ENCODE measurements at places on chromosomes 5 and 9.

- peak; percentile 41 for DNase-seq
Observed at GRCh38 chr5:37774912-37775483, 64.8 kb downstream of the GDNF start.

DNA sequence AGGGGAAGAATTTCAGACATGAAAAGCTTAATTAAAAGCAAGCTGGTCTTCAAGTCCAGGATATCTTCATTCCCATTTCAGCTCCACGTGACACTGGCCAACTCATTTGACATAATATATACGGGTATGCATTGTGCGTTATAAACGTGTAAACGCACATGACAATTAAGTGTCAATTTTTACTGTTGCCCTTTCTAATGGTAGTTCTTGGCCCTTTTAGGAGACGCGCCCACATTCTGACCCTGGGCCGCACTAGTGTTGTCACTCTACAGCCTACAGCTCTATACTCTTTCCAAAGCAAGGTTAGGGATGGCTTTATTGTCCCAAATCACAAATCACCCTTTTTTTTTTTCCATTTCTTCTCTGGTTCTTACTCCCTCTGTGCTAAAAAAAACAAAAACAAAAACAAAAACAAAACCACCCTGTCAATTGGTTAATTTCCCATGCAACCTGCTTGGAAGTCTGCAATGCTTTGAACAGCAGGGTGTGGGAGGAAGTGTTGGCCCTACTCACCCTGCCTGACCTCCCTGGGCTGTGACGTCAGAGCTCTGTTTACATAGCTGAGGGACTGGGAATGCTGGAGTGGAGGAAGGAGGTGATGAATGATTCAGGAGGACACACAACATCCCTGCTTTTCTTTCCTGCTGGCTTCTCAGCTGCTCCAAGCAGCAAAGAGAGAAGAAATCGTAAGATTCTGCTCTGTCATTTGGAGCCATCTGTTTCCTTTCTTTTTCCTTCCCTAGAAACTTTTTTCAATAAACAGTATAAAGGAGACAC, 19.3 kb downstream of the RFK start:
- DNase-seq = no peak

- DNase-seq = no peak
Observed at GRCh38 chr5:111537141-111538024, 25.0 kb upstream of the STARD4 start.

DNA sequence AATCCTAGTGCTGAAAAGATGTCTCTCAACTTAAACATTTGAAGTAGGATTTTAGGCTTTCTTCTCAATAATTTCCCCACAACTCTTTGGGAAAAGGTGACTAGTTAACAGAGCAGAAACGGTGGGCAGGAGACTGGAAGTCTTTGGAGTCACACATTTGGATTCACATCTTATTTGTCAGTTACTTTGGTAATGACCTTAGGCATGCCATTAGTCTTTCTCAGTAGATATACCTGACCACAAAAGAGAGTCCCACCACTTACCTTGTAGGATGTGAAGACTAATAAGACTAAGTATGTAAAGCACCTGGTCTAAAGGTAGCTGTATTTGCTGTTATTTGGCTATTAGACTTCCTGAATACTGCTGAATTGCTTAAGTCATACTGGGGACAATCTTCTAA, 35.4 kb downstream of the DAP start:
- no peak for DNase-seq

DNA sequence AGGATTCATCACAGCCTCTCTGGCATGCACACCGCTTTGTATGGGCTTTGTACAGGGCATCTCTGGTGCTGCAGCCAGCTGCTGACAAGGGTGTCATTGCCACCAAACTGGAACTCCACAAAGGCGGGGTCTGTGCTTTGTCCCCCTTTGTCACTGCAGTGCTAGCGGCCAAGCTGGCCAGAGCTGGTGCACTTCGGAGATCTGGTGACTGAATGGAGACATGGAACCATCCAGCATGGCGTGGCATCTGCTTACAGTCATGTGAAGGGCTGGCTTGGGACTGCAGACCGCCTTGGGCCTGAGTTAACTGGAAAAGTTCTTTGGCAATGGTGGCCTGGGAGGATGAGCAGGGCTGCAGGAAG, 18.7 kb upstream of the COL5A1 start:
- no peak for DNase-seq

GRCh38 chr9:96116275-96117064, 185.5 kb downstream of the HSD17B3 start:
- DNase-seq = no peak

DNA sequence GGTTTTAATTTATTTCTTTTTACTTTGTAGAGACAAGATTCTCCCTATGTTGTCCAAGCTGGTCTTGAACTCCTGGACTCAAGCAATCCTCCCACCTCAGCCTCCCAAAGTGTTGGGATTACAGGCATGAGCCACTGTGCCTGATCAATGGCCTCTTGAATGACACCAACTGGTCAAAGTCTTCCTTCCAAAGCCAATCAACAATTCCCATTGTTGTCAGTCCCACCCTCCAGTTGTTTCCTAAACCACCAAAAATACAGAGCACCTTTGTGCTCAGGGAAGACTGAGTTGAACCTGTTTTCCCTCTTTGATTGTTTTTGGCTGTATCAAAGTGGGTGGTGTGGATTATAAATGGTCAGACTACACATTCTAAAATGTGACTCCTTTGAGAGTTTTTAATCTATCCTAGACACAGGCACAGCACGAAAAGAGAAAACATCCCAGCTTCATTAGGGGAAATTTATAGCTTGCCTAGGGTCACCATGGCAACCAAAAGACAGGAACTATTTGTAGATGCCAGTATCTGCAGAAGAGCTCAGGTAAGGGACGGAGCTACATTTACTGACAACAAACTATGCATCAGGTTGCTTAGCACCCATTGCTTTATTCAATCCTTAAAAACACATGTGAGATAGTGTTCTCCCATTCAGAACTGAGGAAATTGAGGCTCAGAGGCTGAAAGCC, 27.6 kb upstream of the ATP6V1G1 start:
- no peak for DNase-seq

DNA sequence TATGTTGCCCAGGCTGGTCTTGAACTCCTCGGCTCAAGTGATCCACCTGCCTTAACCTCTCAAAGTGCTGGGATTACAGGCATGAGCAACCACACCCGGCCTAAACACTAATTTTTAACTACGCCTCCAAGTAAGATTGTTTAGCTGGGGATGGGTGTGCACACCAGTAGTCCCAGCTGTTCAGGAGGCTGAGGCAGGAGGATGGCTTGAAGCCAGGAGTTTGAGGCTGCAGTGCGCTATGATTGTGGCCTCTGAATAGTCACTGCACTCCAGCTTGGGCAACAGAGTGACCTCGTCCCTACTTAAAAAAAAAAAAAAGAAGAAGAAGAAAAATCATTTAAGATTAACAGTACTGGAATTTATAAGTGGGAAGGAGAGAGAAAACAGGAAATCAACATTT, 90.8 kb upstream of the NR5A1 start:
- no peak for DNase-seq

DNA sequence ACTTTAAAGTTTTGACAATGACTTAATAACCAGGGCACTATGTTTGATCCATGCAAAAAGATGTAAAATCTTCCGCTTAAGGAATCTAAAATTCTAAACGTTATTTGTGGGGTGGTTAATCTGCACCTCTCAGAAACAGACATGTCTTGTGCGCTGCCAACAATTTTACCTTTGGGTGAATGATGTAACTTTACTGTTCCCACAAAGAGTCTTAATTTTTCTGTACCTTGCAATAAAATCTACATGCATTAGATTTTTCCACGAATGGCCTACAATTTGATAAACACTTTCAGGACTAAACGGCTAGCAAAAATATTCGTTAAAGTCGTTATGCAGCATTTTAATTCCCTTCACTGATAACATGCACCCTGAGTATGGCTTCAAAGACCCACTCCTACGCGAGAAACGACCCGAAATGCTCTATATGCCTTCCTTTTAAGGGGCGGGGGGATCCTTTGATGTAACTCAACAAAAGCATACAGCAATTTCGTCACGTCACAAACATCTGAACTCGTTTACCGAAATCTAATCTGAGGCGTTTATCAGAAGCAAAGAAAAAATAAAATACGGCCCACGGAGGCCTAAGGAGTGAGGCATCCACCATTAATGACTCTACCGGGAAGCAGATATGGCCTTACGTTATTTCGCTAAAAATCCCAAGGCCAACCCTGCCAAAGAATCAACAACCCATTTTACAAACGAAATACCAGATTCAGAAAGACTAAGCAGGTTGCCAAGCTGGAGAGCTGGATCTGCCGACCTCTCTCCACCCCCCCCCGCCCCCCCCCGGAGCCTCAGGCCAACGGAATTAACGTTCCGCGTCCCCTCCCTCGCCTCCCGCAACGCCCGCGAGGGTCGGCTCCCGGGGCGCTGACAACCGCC, 621 bp downstream of the AK6 start:
- DNase-seq = peak; percentile 84

DNA sequence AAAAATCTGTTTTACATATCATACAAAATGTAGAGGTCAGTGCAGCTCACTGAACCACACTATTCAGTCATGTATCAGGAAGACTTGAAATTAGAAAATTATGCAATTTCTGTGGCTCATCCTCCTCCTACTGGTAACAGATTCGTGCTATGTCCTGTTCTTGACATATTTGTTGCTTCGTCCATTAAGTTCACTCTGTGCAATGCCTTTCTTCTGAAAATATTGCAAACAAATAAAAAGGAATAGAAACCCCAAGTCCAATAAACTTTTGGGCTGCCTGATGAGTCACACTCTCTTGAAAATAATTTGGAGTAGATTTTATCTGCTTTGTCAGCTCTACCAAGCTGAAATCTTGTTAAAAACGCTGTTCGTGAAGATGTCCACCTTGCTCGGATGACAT, 391.2 kb downstream of the RAB3C start:
- DNase-seq = no peak

- DNase-seq = no peak
Observed at GRCh38 chr9:33310748-33311147, 20.4 kb downstream of the NFX1 start.

- no peak for DNase-seq
Observed at GRCh38 chr5:80125962-80126480, 90.9 kb downstream of the THBS4 start.

DNA sequence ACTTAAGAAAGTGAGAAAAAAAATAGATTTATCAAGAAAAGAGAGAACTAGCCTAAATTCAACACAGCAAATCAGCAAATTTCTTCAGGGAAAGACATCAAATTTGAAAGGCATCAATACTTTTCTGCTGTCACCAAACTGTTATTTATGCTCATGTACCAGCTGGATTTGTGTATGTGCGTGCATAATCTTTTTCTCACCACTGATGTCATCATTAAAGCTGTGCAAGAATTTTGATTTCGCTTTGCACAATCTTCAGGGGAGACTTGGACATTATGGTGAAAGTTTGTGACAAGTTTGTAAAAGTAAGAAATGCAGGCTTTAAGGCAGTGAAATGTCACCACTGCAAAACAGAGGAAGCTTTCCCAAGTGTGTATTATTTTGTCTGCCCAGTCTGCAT, 215.4 kb downstream of the SLF1 start:
- no peak for DNase-seq

- DNase-seq = no peak
Observed at GRCh38 chr9:135043345-135043744, 44.1 kb upstream of the OLFM1 start.

All from erythroblast (primary cell).